ENCODE measurements at places on chromosomes 2 and 18.
A peak's percentile ranks its signal among the peaks of the same experiment; 100 is the strongest.

DNA sequence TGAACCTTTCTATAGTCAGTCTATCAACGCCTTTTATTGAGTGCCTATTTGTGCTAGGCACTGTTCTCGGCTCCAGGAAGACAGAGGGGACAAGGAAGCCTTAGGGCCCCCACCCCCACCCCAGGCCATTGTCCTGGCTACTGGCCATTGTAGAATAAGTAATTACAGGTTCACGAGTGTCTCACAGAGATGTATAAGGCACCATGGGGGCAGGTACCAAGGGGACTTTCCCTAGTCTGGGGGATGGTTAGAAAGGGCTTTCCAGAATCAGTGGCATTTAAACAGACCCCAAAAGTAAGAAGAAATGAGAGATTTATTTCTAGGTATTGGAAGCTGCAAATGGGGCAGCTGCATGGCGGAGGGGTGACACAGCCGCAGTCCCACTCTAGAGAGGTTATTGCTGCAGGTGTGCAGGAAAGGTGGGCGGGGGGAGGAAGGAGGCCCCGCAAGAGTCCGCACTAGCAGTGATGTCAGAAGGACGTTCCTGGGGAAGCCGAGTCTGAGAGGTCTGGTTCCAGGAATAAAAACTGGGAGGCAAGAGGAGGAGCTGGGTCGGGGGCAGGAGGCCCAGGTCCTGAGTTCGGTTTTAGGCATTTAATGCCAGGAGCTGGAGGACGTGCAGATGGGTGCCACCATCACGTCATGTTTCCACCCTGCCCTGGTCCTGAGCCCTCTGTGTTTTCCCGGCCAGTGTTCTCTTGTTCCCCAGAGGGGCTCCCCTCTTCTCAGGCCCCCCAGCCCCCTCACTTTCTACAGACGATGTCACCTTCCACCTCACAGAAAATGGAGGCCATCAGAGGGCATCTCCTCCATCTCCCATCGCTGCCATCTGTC, 30.5 kb downstream of the FOSL2 start:
- DNase-seq: no peak

GRCh38 chr2:166180951-166181812, 53.4 kb upstream of the SCN1A start:
- DNase-seq: peak; percentile 14

GRCh38 chr2:136378712-136379595, 261.0 kb upstream of the CXCR4 start:
- DNase-seq: no peak

- no peak for DNase-seq
Measured at GRCh38 chr2:128477026-128477820, 158.6 kb upstream of the HS6ST1 start.

DNA sequence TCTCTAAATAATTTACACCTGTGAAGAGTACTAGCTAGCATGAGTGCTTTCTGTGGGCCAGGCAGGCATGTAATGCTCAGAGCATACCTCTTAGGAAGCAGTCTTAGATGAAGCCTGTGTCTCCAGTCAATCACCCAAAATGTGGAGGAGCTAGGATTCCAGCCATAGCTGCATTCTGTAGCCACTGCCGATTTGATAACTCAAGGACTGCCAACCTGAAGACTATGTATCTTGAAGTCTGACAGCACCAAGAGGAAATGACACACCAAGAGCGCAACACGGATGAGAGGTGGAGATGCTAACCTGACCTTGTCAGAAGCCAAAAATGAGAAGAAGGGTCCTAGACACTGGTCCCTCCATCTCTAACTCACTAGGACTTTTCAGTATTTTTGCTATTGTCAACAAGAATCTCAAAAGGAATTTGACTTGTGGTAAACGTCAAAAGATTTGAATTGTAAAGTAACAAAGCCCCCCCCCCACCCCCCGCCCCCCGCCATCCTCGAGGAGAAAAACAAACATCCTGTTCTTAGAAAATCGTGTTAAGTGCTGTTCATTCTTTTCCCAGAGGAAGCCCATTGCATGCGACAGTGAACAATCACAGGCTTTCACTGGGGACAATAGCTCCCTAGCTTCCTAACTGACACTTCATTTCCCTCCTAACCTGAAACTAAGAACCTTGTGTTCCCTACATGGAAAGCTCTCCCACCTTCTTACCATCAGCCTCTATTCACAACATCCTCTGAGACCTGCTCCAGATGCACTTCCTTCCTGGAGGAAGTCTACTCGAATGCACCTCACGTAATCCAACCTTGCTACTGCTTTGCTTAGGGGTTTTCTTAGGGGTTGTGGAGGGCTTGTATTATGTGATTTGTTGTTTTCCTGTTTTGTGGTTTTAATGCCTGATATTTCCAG, 14.7 kb downstream of the CDC42EP3 start:
- no peak for DNase-seq

- no peak for DNase-seq
Measured at GRCh38 chr2:155427470-155427869, 729.0 kb downstream of the KCNJ3 start.

DNA sequence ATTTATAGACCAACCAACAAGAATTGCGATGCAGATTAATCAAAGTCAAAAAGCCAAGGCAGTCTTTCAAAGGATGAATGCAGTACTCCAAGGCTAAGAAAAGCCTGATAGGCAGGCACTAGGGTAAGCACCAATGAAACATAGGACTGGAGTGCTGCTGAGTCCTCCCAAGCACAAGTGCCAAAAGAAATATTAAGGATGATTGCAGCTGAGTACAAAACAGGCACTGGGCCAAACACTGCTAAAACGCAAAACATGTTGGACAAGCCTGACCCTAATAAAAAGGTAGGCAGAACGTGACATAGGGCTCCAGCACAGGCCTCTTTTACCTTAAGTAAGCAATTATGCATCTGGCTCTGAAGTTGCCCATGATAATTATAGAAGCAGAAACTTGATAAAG, 160.1 kb upstream of the LRP1B start:
- DNase-seq: no peak

DNA sequence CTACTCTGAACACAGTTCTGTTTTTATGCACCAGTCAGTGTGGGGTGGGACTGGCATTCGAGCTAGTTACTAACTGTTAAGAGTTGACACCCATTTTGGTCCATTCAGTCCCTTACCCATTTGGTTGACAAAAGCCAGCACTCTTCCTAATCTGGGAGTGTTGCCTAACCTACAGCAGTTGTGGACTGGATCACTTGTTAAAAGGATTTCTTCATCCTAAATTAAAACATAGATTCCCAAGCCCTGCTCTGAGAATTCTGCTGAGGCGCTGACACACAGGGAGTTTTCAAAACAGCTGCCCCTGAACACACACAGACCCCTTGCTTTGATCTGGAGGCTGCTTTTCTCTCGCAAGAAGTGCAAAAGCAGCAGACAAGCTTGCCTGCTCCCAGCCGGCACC, 6.4 kb downstream of the TIMM21 start:
- DNase-seq: no peak

DNA sequence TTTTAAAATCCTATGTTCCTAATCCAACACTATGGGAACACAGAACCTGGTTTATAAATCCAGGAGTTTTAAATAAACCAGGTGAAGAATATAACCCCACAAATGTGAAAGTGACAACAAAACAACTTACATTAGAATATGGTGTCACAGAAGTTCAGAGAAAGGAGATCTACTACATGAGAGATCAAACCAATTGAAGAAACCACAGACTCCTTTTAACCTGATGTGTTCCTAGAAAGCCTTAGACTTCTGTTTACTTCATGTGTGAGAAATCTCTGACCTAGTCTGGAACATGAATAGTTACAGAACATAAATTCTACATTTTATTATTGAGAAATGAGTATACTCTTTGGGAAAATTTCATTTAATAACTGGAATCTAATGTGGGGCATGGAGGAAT, 165.3 kb downstream of the FTCDNL1 start:
- no peak for DNase-seq

DNA sequence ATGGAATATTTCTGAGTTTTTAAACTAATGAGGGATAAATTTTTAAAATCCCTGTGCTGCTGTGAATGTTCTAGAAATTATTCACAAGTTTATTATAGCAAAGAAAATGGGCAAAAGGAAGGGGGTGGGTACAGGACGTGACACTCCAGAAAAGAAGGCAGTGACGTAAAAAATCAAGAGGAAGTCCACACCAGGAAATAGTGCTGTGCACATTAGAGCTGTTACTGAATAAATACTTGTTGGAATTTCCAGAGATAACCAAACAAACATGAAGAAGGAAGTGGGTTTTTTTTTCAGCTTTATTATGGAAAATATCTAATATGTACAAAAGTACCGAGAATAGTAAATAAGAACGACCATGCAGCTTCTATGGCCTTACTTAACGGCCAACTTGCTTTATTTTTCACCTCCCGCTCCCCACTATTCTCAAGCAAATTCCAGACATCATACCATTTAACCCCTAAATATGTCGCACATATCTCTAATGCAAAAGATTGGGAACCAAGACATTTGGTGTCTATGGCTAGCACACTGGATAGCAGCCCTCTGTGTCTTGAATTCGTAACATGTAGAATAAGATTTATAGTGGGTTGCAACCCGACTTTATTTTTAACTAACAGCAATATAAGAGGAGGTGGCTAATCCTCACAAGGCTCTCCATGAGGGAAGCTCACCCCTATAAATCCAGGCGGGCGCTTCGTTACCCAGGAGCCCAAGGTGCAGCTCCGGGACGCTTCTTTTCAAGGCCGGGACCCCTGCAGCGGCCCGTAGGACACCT, 580 bp upstream of the NDUFV2 start:
- no peak for DNase-seq

DNA sequence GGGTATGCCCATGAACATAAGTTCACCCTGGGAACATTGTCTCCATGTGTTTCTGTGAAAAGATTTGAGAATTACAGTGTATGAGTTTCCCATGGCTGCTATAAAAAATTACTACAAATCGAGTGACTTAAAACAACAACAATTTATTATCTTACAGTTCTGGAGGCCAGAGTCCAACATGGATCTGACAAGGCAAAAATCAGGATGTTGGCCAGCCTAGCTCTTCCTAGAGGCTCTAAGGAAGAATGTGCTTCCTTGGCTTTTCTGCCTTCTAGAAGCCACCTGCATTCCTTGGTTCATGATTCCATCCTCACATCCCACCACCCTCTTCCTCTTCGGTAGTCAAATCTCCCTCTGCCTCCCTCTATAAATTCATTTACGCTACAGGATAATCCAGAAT, 38.6 kb downstream of the FAM124B start:
- DNase-seq: no peak

- DNase-seq: no peak
Measured at GRCh38 chr2:19932928-19933327, 31.1 kb upstream of the TTC32 start.

DNA sequence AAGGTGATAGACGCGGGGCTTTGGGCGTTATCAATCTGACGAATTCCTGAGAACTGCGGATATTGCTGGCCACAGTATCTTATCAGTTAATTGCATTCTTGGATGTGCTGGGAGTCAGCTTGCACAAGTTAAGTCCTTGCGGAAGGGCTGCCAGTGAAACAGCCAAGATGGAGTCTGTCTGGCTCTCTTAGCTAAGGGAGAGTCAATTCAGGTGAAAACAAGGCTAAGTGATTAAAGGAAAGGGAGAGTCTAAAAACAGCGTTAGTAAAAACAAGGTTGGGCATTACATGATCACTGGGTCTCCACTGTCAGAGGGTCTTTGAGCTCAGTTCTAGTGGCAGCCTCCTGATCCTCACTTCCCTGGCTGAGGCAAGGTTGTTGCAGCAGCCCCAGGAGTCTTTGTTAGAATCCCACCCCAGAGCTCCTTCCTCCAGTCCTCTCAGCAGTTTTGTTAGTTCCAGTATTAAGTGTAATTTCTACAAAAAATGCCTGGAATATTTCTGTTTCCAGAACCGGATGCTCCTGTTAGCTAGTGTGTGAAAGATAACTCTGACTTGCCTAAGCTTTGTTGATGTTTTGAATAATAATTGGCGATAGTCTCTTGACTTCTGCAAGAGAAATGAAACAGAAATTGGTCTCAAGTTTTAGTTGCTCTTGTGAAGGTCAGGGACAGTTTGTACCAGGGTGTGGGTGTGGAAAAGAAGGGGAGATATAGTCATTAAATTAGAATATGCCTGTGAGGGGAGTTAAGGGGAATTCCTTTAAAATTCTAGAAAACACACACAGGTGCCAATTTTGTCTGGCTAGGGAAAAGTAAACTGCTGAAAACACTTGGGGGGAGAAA, 10.6 kb downstream of the CFLAR start:
- no peak for DNase-seq

DNA sequence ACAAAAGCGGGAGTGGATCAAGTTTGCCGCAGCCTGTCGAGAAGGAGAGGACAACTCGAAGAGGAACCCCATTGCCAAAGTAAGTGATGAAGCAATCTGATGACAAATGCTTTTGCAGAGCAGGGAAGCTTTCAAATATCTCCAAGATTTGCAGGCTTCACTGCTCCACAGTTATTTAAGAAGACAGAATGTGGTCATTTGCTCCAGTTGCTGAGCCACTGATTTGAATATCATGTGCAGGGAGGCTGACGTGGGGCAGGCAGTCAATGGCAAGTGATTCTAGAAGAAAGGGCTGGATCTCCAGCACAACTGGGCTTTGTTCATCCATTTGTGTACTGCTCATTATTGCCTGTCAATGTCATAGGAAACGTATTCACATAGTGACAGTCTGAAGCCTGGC, 10.2 kb downstream of the DSG4 start:
- DNase-seq: no peak

DNA sequence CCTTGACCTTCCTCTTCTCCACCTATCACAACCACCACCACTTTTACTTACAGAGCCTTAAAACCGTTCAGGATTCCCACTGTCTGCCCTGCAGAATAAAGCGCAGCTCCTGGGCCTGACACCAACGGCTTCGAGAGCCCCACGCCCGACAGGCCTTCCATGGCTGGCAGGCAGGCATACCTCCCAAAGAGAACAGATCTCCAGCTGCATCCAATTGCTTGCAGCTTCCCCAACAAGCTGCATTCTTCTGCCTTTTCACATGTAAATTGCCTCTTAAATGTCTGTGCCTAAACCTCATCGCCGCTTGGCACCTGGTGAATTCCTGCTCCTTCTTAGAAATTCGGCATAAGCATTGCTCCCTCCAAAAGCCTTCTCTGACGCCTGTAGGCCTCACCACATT, 31.5 kb upstream of the FAM124B start:
- DNase-seq: no peak

DNA sequence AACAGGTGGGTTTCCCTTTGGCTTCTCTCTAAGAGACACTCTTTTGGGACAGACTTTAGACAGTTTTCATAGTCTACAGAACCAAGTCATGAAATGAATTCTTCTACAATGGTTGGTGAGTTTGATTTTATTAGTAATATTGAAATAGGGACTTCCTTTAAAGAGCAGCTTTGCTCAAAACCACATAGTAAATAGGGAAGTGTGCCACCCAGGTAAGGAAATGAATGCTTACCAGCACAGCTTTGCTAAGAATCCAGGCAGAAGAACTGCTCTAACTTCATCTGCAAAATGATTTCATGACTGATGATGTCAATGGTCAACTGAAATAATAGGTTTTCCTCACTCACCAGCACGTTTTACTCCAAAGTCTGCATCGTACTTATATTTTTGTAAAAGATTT, 89.2 kb downstream of the NYAP2 start:
- no peak for DNase-seq

DNA sequence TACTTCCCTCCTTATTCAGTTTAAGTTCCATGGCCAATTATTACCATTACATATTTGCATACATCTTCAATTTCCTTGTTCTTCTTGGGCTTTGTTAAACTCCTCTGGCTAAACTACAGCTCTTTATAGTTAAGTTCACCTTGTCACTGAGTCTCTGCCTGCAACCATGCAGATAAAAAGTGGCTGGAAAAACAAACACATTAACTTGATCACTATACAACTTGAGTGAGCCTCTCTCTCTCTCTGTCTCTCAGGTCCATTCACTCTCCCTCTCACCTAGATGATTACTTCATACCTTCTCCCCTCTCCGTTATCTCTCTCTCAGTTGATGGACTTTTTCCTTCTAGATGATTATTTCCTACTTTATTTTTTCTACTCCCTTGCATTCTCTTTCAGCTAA, 30.3 kb downstream of the GCFC2 start:
- DNase-seq: no peak

Measured in GOT3 (cell line).